Aorta (tissue), 5 donors: ENCODE measurements at places on chromosomes 11 and 22. TPM values are rescaled to one million over a fixed set of nuclear protein-coding genes. Genes with fewer than 3 reads are reported as not detected.

The MISFA gene
- 0.95 TPM for polyA plus RNA-seq

The SLC7A4 gene
- not detected for polyA plus RNA-seq

DNA sequence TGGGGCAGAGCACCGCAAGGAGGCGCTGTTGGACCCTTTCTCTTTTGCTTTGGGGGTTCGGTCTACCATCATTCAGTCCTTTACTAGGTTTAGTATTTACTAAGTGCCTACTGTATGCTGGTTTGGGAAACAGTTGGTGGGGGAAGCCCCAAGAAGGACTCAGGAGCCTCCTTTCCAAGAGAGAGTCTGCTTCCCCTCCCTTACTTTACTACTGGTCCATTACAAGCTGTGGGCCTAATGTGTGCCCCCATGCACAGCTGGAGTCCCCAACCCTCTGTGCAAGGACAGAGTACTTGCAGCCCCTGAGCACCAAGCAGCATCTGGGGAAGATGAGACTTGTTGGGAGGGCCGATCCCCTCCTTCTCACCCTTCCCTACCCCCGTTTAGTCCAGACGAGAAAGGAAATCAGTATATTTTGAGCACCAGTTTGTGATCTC, 876 bp upstream of the UBE2L6 start:
- no peaks in the 10 kb centered on the region for H3K36me3 ChIP-seq
- no peak for DNase-seq
- H3K27me3 ChIP-seq: no peaks in the 10 kb centered on the region

DNA sequence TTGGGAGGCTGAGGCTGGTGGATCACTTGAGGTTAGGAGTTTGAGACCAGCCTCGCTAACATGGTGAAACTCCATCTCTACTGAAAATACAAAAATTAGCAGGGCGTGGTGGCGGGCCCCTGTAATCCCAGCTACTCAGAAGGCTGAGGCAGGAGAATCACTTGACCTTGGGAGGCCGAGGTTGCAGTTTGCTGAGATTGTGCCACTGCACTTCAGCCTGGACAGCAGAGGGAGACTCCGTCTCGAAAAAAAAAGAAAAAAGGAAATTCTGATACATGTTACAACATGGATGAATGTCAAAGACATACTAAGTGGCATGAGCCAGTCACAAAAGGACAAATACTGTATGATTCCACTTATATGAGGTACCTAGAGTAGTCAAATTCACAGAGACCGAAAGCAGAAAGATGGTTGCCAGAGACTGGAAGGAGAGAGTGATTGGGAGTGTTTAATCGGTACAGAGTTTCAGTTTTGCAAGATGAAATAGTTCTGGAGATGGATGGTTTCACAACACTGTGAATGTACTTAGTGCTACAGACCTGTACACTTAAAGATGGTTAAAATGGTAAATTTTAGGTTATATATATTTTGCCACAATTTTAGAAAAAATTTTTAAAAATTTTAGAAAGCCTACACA, 92.3 kb downstream of the BLID start:
- no peak overlapping the region for H3K27ac ChIP-seq
- H3K4me1 ChIP-seq: no peaks in the 10 kb centered on the region
- H3K27me3 ChIP-seq: no peaks in the 10 kb centered on the region
- H3K4me3 ChIP-seq: peak overlapping the region; percentile 41
- DNase-seq: no peak
- H3K36me3 ChIP-seq: no peaks in the 10 kb centered on the region

The RGL4 gene
- 0.59 TPM for polyA plus RNA-seq

- no peak overlapping the region for H3K27ac ChIP-seq
- H3K4me1 ChIP-seq: no peaks in the 10 kb centered on the region
- H3K27me3 ChIP-seq: no peaks in the 10 kb centered on the region
- no peaks in the 10 kb centered on the region for H3K36me3 ChIP-seq
- H3K4me3 ChIP-seq: no peak overlapping the region
These were observed 52.8 kb downstream of the FAM76B start for GRCh38 chr11:95736809-95737208.

DNA sequence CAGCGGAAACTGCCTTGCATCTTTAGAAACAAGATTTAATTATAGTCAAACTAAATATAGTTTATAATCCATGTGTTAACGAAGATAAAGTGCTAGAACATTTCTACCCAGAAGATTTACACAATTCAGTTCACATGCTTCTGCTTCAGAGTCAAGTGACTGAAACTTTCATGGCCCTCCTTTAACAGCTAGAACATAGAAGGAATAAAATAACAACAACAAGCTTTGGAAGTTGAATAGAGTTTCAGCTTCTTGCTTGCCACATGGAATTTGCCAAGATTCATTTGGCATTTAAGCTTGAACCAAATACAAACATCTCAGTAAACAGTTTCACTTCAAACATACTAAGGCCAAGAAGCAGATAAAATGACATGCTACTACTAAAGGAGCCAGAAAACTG, 676.3 kb upstream of the ANO3 start:
- H3K4me3 ChIP-seq: no peak overlapping the region
- H3K27me3 ChIP-seq: no peaks in the 10 kb centered on the region
- H3K36me3 ChIP-seq: no peaks in the 10 kb centered on the region
- DNase-seq: no peak

The PGA5 gene
- polyA plus RNA-seq: 0.10 TPM

The POU2F3 gene
- polyA plus RNA-seq: 2.4 TPM

The MPZL2 gene
- polyA plus RNA-seq: 13.3 TPM

DNA sequence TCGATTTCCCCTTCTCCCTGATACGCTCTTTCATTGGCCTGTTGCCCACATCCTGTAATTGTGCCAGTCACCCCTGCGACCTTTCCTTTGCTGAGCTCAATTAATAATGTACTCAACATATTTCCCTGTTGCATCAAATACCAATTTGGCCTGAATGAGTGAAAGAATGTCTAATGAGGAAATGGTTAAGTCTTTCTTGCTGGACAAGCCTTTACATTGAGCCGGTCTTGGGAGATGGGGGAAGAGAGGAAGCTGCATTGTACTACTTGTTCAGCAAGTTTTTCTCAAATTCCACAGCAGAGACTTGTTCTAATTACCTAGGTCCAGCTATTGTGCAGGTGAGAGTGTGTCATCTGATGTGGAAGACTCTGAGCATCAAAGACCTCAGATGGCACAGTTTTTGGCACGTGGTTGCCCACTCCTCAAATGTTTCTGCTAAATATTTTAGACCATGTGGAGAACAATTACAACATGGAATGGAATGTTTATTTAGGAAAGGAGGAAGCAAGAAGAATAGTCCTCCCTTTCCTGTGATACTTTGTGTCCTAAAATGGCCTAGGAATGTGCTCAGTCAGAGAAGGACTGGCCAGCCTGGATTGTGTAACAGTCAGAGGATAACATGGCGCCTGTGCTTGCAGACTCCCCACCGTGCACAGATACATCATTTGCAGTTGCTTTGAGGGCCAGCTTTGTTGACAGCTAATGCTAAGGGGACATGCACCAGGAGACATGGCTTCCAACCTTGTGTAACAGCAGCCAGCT, 129.5 kb upstream of the E2F8 start:
- H3K27me3 ChIP-seq: no peaks in the 10 kb centered on the region
- H3K27ac ChIP-seq: no peak overlapping the region
- H3K4me1 ChIP-seq: peaks cover 3% of the 10 kb centered on the region

DNA sequence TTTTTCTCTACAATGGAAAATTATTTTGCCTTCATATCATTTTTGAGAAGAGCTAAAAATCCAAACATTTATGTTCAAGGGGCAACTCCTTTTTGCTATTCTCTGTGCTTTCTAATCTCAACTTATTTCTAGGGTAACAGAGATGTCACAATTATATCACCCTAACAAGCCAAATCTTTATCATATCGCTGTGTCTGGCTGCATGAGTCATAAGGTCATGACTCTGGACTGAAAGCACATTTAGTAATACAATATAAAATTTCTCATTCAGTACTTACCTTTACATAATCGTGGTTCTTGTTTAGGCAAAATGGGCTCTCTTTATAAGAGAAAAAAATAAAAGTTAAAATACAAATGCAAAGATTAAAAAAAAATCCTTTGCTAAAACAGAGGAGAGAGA, 326.0 kb downstream of the CASP12 start:
- no peaks in the 10 kb centered on the region for H3K4me1 ChIP-seq
- DNase-seq: no peak
- H3K4me3 ChIP-seq: no peak overlapping the region
- H3K27me3 ChIP-seq: no peaks in the 10 kb centered on the region
- H3K27ac ChIP-seq: no peak overlapping the region
- no peaks in the 10 kb centered on the region for H3K36me3 ChIP-seq

The CSNK2A3 gene
- not detected for polyA plus RNA-seq

DNA sequence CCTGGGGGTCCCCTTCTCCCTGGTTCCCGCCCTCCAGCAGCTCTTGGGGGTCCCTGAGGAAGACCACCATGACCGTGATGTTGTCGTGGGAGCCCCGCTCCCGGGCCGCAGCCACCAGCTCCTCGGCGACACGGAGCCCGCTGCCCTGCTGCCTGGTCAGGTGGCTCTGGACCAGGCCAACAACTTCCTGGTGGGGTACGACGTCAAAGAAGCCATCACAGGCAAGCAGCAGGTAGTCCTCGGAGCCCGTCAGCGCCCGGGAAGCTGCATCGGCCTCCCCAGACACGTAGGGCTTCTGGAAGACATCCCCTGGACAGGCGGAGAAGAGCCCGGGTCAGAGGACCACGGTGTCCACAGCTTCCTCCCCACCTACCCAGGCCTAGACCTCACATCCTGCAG, 29.5 kb downstream of the PPM1F start:
- H3K27me3 ChIP-seq: no peaks in the 10 kb centered on the region
- H3K27ac ChIP-seq: no peak overlapping the region
- H3K36me3 ChIP-seq: no peaks in the 10 kb centered on the region
- DNase-seq: no peak
- H3K4me3 ChIP-seq: no peak overlapping the region

- peak; percentile 82 for DNase-seq
- peak overlapping the region; percentile 29 for H3K4me3 ChIP-seq
- H3K27me3 ChIP-seq: no peaks in the 10 kb centered on the region
- H3K27ac ChIP-seq: peak overlapping the region; percentile 84
- H3K36me3 ChIP-seq: no peaks in the 10 kb centered on the region
These were observed 393 bp downstream of the ST13 start for GRCh38 chr22:40855979-40856512.

DNA sequence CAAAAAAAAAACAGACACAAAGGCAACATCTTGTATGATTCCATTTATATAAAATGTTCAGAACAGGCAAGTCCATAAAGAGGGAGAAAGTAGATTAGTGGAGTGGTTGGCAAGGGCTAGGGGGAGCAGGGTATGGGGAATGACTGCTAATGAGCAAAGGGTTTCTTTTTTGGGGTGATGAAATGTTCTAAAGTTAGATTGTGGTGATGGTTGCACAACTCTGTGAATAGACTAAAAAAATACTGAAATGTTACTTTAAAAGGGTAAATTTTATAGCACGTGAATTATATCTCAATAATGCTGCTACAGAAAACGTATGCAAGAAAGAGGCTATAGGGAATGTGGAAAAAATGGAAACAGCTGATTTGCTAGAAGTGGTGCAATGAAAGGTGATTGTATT, 155.1 kb downstream of the TENM4 start:
- H3K27ac ChIP-seq: no peak overlapping the region
- H3K4me3 ChIP-seq: no peak overlapping the region
- no peaks in the 10 kb centered on the region for H3K36me3 ChIP-seq
- no peak for DNase-seq
- no peaks in the 10 kb centered on the region for H3K27me3 ChIP-seq
